ENCODE measurements at places on chromosomes 3 and 15.

GRCh38 chr15:51108933-51109550, 14.3 kb upstream of the TNFAIP8L3 start:
- DNase-seq, result no peak

GRCh38 chr15:60803059-60803458, 324.1 kb upstream of the ICE2 start:
- DNase-seq, result no peak

GRCh38 chr3:184584464-184584891, 22.9 kb downstream of the EPHB3 start:
- DNase-seq, result no peak

GRCh38 chr3:59580996-59581395, 531.2 kb upstream of the CFAP20DC start:
- no peak for DNase-seq

DNA sequence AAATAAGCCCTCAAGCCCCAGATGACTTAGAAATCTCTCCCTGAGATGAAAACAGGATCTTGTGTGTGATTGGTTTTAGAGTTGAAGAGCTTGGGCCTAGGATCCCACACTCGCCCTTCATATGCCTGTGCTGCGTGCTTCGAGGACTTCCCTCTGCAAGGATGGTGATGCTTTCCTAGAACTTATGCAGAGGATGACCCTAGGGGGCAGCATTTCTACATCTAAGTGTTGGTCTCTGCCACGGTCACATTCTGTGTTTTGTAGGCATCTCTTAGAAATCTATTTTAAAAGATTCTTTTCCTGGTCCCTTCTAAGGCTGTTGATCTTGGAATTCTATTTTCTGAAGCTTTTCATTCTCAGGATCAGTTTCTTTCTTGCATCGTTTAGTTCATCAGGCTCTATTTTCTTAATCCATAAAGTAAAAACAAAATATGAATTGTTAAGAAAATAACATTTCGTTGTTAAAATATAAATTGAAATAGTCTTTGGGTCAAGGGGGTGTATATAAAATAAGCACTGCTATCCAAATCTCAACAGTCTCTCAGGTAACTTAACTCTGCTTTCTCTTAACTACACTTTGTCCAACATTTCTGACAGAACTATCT, 45.7 kb downstream of the WDR76 start:
- DNase-seq, result peak; percentile 38

- no peak for DNase-seq
These were observed 11.7 kb upstream of the MAP1A start for GRCh38 chr15:43505738-43506137.

GRCh38 chr3:143751643-143752178, 96.6 kb downstream of the SLC9A9 start:
- no peak for DNase-seq

- DNase-seq, result no peak
These were observed 6.4 kb downstream of the ITGA11 start for GRCh38 chr15:68425428-68426060.

DNA sequence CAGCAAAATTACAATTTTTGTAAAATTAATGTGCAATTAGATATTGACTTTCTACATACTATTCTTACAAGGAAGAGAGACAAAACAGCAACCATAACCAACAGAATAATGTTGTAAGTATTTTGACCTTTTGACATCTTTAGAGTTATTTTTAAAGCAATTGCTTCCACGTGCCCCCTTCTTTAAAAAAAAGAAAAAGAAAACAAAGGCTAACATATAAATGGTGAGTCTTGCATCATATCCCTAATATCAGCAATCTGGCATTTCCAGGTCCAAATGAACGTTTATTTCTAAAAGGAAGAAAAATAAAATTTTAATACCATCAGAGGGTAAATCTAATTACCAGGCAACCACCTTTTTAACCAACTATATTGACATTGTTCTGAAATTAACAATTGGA, 19.3 kb upstream of the STRIT1 start:
- no peak for DNase-seq

- DNase-seq, result no peak
These were observed 208.9 kb upstream of the CFAP20DC start for GRCh38 chr3:59258550-59259260.

- no peak for DNase-seq
These were observed 68.4 kb downstream of the CRTC3 start for GRCh38 chr15:90598031-90598577.

- no peak for DNase-seq
These were observed 121.9 kb downstream of the CHST2 start for GRCh38 chr3:143241481-143241951.

DNA sequence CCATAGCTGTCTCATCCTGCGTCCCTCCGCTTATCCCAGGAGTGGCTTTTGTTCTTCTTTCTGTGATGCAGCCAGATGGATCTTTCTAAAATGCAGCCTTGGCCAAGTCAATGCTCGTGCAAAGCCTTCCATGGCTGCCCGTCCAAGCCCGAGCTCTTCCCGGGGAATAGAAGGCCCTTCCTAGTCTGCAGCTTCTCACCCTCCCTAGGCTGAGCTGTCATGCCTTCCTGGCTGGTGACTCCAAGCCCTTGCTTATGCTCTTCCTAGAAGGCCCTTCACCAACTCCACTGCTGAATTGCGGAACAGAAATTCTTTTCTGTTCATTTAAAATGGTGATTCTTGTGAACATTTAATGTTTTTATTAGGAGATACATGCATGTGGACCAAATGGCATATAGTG, 95.9 kb downstream of the SMAD6 start:
- DNase-seq, result no peak

DNA sequence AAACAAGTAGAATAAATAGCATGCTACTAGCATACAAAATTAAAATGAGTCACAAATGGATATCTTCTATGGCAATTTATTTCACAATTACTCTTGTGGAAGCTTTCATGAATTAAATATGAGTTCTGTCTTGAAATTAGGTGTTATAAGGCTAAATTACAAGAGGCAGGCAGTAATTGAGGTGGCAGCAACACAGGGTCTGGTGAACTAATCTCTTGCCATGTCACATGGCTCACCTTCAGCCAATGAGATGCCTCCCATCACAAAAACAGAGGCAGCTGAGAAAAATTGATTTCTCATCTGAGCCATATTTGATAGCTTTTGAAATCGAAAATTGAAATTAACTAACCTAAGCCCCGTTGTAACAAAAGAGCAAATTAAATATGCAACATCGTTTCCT, 268.8 kb downstream of the NR2F2 start:
- no peak for DNase-seq

DNA sequence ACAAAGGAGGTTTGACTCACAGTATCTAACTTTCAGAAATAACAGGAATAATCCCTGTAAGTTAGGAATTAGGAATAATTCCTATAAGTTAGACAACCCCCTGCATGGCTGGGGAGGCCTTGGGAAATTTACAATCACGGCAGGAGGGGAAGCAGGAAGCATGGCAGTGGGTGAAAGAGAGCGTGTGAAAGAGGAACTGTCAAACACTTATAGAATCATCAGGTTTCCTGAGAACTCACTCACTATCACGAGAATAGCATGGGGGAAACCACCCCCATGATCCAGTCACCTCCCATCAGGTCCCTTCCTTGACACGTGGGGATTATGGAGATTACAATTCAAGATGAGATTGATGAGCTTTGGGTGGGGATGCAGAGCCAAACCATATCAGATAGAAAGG, 385.5 kb downstream of the IL20RB start:
- no peak for DNase-seq

GRCh38 chr3:109413049-109413448, 75.7 kb upstream of the DPPA4 start:
- peak; percentile 37 for DNase-seq

DNA sequence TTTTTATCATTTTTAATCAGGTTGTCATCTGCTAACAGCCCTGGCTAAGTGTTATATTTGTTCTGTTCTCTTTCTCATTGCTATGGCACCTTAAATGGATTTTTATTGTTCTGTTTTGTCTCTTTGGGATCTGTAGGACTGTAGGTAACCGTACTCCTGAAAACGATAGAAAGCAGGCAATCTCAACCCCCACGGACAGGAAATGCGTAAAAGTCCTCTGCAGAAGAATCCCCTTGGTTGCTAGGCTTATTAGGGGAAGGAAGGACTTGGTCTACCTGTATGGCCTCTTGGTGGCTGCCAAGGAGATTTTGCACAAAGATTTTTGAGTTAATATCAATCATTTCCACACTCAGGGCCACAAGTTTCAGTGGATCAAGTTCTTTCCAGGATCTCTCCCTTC, 571.9 kb upstream of the ZNF385D start:
- no peak for DNase-seq

DNA sequence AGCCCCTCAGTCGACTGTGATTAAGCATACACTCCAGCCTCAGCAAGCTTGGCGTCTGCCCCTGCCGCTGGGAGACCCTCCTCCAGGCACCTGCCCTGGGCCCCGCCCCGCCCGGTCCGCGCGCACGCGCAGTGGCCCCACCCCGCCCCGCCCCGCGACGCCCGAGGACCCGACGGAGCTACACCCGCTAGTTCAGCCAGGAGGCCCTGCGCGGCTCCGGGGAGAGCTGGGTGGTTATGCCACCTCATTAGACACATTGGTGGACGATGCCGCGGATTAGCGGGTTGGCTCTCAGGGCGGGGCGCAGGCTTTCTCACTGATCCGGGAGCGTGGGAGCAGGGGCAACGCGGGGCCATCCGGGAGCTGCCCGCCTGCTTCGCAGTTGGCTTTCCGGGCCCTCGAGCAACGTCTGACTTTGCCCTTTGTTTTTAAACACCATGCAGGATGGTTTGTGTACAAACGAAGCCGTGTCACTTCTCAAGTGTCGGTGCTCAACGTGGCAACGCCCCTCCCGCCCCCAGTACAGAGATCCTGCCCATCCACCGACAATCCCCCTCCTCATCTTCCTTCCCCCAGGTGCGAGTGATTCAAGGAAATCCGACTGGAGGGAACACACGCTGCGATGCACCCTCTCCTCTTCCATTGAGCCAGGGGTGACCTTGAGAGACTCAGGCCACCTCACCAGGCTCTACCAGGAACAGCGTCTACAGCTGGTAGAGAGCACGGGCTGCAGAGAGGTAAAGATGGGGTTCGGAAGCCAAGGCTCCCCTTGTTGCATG, 109.3 kb downstream of the SHQ1 start:
- DNase-seq, result no peak

- DNase-seq, result peak; percentile 39
These were observed 147.8 kb downstream of the PLCL2 start for GRCh38 chr3:17032407-17033034.

- DNase-seq, result no peak
These were observed 12.6 kb downstream of the ACOX2 start for GRCh38 chr3:58524326-58524888.

- peak; percentile 18 for DNase-seq
These were observed 83.1 kb downstream of the DNAJB8 start for GRCh38 chr3:128383316-128384235.

- DNase-seq, result peak; percentile 29
These were observed 421 bp downstream of the KLHL18 start for GRCh38 chr3:47283193-47283537.

DNA sequence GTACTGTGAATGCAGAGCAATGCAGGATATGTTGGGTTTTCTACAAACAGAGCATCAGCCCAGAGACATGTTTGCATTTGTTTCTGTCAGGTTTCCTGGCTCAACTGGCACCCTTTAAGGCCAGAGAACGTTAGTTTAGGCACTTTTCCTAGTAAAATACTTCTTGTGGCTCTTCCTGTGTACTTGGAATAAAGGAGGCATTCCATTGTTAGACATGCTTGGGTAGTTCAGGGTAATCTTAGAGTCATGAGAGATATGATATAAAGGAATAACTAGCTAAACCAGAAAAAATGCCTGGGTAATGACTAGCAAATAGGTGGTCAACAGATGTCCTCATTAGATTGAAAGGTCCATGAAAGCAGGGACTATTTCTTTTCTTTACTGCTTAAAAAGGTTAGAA, 60.4 kb upstream of the RBM5 start:
- DNase-seq, result no peak

- DNase-seq, result no peak
These were observed 62.0 kb upstream of the ATP2C1 start for GRCh38 chr3:130831719-130832400.

GRCh38 chr3:72359743-72360142, 488.5 kb downstream of the SHQ1 start:
- DNase-seq, result no peak

GRCh38 chr3:78728406-78729145, 1039.2 kb downstream of the ROBO1 start:
- DNase-seq, result no peak

GRCh38 chr3:10848261-10848660, 32.2 kb downstream of the SLC6A11 start:
- no peak for DNase-seq

DNA sequence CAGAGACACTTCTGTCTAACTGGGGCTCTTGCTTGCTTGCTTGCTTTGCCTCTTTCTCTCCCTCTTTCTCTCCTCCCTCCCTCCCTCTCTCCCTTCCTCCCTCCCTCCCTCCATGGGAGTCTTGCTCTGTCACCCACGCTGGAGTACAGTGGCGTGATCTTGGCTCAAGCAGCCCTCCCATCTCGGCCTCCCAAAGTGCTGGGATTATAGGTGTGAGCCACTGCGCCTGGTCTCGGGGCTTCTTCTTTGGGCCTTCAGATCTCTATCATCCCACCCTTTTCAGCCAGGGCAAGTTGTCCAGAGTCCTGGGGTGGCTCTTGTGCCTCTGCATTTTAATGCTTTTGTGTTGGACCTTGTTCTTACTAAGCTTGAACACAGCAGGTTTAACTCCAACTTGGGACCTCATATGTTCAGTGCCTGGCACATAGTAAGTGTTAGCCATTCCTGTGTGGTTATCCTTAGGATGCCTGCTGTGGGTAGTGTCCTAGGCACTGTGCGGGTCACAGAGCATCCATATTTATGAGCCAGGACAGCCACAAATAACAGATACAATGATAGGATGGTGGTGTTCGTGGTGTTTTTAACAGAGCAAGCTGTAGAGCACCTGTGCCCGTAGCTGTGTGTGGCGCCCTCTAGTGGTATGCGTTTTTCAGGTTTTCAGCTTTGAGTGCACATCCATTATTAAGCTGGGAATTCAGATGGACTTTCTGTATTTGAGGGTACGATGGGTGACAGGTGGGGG, 75.1 kb downstream of the CCK start:
- DNase-seq, result peak; percentile 50

GRCh38 chr3:73580343-73580742, 44.4 kb downstream of the PDZRN3 start:
- no peak for DNase-seq

DNA sequence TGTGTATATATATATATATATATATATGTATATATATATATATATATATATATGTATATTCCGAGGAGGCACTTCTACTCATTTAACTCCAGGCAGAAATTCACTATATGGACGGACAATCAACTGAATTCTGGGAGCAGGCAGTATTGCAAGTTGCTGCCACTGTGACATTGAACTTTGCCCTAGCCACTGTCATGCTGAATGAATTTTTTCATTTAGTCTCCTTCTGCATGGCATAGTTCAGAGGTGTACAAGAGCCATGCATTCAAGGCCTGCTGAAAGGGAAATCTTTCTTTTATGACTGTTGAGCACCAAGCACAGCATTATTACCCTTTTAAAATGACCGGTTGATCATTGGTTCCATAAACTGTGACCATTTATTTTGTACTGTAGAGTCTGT, 176.2 kb upstream of the THRB start:
- DNase-seq, result no peak

GRCh38 chr15:53831907-53832770, 72.7 kb upstream of the WDR72 start:
- DNase-seq, result no peak

GRCh38 chr3:186937017-186937875, 6.9 kb downstream of the ST6GAL1 start:
- DNase-seq, result no peak

- DNase-seq, result no peak
These were observed 101.9 kb downstream of the CHDH start for GRCh38 chr3:53744351-53744750.
